Cortex of kidney (tissue), 1 donor: ENCODE measurements at places on chromosomes 16 and 17.

- DNase-seq: no peak
Measured at GRCh38 chr17:17978481-17979424, 6.1 kb downstream of the DRC3 start.

DNA sequence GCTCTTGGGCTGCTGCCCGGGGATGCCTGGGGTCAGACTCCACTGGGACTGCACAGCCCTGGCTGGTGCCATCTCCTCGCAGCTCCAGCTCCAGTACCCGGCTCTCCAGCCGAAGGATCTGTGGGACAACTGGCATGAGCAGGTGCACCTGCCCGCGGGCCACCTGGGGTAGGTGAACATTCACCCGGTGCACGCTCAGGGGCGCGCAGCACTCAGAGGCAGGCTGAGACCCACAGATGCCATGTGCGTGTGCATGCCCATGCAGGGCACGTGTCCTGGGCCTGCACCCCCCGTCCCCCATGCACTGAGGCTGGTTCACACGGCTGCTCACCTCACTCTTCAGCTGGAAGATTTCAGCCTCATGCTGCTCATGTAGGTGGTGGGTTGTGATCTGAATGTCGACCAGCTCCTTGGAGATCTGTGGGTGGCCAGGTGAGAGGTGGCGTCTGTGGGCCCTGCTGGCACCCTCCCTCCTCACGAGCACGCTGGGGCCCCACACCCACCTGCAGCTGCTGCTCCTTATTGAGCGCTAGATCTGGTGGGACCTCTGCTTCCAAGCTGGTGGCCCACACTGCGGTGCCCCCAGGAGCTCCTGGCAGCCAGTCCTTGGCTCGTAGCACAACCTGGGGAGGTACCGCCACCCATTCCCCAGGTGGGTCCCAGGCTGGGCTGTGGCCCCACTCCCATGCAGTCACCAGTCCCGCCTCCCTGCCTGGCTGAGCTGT is 618 bp downstream of the CCDC78 start:
- no peak for DNase-seq

DNA sequence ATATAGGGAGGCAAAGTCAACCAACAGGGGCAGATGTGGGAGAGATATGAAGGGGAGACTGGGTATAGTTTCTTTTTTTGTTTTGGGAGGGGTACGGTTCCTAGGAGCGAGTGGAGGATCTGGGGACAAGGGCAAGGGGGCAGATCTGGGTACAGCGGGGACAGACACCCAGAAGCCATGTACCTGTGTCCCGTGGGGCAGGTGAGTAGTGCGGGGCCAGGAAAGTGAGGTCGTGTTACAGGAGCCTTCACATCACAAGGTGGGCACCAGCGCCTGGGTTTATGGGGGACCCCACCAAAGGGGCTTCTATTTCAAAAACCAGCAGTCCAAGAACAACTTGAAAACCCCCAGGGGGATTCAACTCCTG is 11.5 kb downstream of the LITAF start:
- DNase-seq: no peak

- DNase-seq: no peak
Measured at GRCh38 chr16:75074920-75075687, 41.5 kb downstream of the LDHD start.

- DNase-seq: no peak
Measured at GRCh38 chr16:87366288-87366687, 17.3 kb downstream of the FBXO31 start.

DNA sequence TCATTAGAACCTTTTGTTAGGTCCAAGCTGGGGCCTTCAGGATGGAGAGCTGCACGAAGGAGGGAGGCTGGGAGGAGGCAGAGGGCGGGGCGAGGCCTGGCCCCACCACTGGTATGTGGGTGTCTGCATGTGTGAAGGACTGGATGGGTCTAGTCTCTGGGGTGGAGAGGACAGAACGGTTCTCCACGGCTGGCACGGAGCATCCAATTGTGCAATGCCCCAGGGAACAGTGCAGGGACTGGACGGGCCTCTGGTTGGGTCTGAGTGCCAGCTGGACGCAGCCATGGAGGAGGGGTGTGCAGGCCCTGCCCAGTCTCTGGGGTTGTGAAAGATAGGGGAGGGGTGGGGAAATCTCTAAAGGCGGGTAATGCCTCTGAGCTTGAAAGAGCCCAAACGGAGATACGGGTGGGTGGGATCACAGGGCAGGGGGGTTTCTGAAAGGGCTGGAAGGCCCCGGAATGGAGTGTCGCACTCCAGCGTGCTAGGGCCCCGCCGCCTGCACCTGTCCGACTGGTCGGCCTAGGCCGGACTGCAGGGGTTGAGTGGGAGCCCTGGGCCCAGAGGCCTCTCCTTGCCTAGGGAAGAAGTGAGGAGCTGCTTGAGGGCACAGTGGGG is 1.6 kb downstream of the PPL start:
- no peak for DNase-seq

GRCh38 chr16:49986351-49987124 is 38.5 kb upstream of the CNEP1R1 start:
- DNase-seq: no peak

DNA sequence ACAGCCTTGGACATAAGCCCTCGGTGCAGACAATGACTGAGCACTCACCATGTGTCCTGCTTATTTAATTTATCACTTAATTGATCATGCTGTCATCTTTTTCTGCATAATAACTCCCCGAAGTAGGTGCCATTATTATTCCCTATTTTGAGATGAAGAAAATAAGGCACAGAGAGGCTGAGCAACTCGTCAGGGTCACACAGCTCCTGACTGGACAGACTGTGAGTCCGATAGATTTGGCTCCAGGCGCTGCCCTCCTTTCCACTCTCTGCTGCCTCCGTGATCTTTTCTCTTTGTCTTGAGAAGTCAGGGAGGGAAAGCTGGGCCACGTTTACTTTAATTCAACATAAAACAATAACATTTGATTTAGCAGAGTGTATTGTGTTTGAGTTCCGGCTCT is 19.0 kb upstream of the N4BP1 start:
- DNase-seq: no peak
